NAMALWA (cell line): ENCODE measurements at places on chromosomes 13 and 19.

DNA sequence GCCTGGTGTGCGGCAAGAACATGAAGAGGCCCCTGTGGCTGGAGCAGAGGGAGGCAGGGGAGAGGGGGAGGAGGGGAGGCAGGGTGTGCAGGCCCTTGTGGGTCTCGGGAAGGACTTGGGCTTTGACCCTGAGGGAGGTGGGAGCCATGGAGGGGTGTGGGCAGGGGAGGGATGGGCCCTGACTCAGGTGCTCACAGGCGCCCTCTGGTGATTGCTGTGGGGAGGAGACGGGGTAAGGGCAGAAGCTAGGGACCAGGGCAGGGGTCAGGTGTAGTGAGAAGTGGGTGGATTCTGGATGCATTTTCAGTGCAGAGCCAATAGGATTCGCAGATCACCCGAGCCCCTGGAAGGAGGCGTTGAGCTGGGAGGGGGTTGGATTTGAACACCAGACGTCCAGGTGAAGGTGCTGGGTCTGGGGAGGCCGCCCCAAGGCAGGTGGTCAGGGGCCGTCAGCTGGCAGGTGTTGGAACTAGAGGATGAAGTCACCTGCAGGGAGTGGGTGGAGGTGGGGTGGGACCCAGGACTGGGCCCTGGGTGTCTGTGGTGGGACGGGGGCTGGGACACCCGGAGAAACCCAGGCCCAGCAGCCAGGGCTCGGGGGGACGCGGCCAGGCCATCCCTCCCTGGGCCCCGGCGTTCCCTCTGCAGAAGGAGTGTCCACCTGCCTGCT lies 185.4 kb downstream of the KDM4B start:
- DNase-seq: peak; percentile 68

DNA sequence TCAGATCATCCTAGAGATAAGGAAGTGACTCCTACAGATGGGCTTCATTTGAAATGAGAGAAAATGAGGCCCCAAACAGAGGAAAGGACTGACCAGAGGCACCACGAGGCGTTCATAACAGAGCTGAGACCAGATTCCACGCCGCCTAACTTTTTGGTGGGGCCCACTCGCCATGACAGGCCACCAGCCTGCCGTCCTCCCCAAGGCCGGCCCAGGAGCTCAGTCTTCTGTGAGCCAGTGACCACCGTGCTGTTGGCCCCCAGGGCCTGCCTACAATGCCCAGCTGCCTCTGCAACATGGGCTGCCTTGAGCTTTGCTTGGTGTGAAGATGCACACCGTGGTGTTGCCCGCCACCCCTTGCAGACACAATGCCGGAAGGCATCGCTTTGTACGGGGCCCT lies 40.5 kb downstream of the TSHZ3 start:
- no peak for DNase-seq

GRCh38 chr13:105788530-105788929 lies 746.9 kb downstream of the EFNB2 start:
- no peak for DNase-seq

GRCh38 chr13:33917190-33917589 lies 99.2 kb downstream of the RFC3 start:
- no peak for DNase-seq

DNA sequence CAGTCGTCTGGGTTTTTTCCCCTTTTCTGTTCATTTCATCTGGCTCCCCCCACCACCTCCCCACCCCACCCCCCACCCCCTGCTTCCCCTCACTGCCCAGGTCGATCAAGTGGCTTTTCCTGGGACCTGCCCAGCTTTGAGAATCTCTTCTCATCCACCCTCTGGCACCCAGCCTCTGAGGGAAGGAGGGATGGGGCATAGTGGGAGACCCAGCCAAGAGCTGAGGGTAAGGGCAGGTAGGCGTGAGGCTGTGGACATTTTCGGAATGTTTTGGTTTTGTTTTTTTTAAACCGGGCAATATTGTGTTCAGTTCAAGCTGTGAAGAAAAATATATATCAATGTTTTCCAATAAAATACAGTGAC lies 9.3 kb downstream of the CALM3 start:
- DNase-seq: no peak

DNA sequence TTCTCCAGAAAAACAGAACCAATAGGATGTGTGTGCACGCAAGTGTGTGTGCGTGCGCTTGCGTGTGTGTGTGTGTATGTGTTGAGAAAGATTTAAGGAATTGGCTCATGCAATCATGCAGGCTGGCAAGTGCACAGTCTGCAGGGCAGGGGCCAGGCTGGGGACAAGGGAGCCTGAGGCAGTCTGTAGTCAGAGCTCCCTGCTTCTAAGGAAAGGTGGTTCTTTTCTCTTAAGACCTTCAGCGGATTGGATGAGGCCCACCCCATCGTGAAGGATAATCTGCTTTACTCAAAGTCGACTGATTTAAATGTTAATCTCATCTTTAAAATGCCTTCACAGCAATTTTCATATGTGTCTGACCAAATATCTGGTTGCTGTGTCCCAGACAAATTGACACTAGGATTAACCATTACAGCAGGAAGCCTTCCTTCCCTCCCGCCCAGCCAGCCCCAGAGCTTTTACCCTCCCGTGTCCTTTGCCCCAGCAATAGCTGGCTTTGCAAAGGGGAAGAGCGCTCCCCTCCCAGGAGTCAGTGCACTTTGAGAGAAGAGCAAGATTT lies 15.0 kb upstream of the NAXD start:
- no peak for DNase-seq

GRCh38 chr19:16115301-16116039 lies 3.8 kb downstream of the RAB8A start:
- DNase-seq: no peak

DNA sequence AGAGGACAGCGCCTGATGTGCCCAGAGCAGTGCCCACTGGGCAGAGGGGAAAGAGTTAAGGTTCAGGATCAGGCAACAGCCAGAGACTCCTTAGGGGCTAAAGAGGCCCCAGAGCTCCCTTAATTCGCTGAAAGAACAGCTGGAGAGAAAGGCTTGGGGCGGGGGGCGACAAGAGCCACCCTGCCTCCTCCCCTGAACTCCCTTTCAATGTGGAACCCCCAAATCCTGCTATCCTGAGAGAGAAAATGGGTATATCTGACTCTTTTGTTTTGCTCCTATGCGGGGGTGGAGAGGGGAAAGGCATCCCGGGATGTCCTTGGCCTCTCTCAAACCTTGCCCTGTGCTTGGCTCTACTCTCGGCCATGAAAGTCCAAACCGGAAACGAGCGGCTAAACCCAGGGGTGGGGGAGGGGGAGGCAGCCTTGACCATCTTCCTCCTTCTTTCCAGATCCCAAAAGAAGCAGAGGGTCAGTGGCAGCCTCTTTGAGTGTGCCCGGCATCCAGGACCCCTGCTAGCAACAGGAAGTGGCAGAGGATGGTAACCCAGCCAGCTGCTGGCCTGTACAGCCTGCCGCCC lies 4.7 kb downstream of the PRKACA start:
- no peak for DNase-seq

- DNase-seq: no peak
Observed at GRCh38 chr19:10888421-10888866, 17.1 kb downstream of the CARM1 start.

GRCh38 chr19:39307822-39308530 lies 11.8 kb downstream of the IFNL1 start:
- DNase-seq: no peak

GRCh38 chr19:32613008-32613407 lies 32.0 kb downstream of the PDCD5 start:
- no peak for DNase-seq

- DNase-seq: no peak
Observed at GRCh38 chr13:42322806-42323205, 50.9 kb downstream of the AKAP11 start.

DNA sequence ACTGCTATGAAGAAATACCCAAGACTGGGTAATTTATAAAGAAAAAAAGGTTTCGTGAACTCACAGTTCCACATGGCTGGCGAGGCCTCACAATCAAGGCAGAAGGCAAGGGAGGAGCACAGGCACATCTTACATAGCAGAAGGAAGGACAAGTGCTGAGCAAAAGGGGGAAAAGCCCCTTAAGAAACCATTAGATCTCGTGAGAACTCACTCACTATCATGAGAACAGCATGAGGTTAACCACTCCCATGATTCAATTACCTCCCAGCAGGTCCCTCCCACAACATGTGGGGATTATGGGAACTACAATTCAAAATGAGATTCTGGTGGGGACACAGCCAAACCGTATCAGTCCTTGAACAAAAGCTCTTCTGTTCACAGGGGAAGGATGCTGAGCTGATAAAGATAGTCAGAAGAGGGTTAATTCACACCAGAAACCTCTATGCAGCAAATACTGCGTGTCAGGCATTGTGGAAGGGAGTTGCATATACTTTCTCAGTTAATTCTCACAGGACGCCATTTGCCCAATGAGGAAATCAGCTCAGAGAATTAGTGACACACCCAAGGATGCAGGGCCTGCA lies 246.2 kb downstream of the FOXO1 start:
- DNase-seq: peak; percentile 18

DNA sequence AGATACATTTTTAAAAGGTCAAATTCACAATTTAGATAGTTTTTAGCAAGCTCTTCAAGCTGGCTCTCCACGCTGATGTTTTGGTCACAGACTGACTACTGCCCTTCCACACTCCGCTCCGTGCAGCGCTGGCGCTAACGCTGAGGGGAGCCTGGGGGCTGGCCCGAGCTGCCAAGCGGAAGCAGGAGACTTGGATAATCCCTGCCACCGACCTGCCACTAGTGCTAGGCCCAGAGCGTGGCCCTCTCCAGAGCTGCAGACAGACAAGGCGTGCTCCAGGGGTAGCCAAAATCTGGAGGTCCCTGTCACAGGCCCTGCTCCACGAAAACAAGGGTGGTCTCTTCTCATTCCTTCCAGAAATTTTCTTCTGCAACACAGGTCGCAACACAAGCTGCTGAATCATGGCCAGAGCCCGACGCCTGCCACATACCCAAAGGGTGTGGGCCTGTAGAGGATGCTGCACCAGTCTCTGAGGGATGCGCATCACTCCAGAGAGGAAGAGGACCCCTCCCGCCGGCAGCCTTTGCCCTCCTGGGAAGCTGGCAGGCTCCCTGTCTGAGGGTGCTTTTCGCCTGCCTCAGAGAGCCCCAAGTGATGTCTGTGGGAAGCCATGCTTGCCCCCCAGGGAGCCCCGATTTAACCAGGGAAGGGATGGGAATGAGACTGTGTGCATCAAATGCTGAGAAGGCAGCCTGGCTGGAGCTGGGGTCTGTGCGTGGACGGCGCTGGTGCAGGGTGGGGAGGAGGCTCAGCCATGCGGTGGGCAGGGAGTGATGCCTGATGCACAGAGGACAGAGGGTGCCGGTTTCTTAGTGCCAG lies 21.6 kb downstream of the CAPS start:
- no peak for DNase-seq

DNA sequence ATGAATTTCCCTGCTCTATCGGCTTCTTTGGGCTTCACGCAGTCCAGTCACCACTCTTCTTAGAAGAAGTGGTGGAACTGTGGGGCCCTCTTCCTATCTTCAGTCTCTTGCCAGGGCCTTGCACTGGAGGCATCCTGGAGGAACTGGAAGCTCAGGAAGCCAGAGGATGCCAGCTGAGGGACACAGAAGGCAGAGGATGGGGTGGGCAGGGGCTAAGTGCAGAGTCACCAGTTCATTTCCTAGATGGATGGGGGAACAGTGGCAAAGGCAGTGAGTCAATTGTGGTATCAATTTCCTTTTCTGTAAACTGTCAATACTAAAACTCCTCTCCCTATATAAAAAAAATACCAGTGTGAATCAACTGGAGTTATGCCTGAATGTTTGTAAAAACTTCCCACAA lies 419.7 kb downstream of the KLF12 start:
- DNase-seq: no peak

DNA sequence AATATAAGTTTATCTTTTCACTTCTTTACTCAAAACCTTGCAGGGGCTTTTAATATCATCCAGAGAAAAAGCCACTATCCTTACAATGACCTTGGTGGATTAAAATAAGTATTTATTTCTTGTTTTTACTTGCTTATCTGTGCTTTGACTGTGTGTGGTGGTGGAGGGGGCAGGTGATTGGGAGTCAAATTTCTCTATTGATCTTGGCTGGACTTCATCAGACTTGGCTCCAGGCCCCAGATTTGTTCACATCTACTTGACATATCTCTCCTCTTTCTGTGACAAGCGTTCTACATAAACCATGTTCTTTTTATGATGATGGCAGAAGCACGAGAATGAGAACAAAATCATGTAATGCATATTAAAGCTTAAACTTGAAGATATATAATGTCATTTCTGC lies 670.8 kb downstream of the PCDH17 start:
- no peak for DNase-seq

GRCh38 chr13:44842158-44842557 lies 147.1 kb downstream of the NUFIP1 start:
- no peak for DNase-seq

DNA sequence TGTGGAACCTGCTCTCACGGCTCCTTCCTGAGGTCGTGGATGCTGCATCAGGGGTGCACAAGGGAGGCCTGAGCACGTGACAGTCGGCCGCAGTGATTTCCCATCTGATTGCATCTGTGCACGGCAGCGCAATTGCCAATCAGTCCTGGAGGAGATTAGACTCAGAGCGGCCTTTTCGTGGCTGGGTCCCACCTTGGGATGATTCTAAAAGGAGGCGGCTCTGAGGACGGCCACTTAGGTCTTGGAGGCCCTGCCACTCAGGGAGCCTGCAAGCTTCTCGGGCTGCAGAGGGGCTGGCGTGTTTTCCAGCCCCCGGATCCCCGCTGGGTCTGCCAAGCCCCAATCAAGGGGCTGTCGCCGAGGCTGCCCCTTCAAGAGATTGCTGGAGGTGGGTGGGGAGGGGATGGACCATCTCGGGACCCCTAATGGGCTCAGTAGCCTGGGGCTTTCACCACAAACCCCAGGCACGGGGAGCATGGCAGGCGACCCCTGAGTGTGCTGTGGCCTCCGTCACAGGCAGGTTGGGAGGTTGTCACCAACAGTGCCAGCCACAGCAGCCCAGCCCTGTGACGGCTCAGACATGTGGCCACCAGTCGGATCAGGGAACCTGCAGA lies 51.6 kb downstream of the SOX1 start:
- DNase-seq: no peak

DNA sequence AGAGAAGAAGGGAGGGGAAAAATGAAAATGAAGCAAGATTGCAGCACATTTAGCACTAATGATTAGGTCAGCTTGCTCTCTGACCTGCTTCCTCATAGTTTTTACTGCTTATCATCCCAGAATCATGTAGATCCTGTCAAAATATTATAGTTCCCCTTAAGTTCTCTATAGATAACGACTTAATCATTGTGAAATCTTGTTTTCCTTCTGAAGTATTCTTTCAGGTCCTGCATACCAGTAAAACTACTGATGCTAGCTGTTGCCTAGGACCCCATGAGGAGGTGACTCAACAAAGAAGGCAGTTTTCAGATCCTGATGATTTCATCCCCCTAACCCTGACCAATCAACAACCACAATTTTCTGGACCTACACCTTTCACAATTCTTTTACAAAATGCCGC lies 1131.7 kb downstream of the SLITRK5 start:
- no peak for DNase-seq

- no peak for DNase-seq
Observed at GRCh38 chr13:30030141-30030750, 179.8 kb upstream of the UBL3 start.

DNA sequence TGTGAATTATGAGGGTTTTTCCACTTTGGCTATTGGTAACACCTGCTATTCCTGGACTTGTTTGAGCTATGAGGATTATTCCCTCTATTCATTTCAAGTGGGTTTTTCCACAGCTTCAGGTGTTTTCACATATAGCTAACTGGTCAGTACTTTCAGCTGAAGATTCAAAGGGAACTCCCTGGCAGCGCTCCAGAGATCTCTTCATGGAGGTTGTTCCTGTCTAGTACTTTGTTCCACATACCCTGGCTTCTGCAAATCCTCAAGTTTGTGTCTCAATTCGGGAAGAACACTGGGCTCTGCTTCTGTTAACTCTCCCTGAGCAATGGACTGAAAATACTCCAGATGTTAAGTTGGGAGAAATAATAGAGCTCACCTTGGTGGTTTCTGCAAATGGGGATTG lies 5.6 kb upstream of the ZNF607 start:
- DNase-seq: no peak

- DNase-seq: no peak
Observed at GRCh38 chr13:106596275-106596937, 28.5 kb upstream of the ARGLU1 start.
